ENCODE measurements at places on chromosomes 2 and 18. TPM values are rescaled to one million over a fixed set of nuclear protein-coding genes. Genes with fewer than 3 reads are reported as not detected.

DNA sequence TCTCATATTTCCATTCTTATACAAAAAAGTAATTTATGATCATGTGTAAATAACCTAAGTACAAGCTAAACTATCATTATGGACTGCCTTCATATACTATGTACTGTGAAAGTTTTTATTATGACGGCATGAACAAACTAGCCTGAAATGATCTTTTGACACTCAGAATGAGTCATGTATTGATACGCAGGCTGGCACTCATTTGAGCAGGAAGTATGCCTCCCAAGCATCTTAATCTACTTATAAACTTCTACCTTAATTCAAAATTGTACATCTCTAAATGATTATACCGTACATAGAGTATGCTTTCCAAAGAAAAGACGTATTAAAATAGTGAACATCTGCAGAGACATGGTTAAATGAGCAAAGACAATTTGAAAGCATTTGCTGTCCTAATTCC is 207.1 kb upstream of the SPOPL start:
- no peak overlapping the region for H3K4me3 ChIP-seq
- H3K27ac ChIP-seq = no peak overlapping the region
- H3K27me3 ChIP-seq = no peaks in the 10 kb centered on the region
- H3K36me3 ChIP-seq = no peaks in the 10 kb centered on the region
- no peaks in the 10 kb centered on the region for H3K4me1 ChIP-seq
- no peak for DNase-seq

NPPC gene
- not detected for total RNA-seq

DNA sequence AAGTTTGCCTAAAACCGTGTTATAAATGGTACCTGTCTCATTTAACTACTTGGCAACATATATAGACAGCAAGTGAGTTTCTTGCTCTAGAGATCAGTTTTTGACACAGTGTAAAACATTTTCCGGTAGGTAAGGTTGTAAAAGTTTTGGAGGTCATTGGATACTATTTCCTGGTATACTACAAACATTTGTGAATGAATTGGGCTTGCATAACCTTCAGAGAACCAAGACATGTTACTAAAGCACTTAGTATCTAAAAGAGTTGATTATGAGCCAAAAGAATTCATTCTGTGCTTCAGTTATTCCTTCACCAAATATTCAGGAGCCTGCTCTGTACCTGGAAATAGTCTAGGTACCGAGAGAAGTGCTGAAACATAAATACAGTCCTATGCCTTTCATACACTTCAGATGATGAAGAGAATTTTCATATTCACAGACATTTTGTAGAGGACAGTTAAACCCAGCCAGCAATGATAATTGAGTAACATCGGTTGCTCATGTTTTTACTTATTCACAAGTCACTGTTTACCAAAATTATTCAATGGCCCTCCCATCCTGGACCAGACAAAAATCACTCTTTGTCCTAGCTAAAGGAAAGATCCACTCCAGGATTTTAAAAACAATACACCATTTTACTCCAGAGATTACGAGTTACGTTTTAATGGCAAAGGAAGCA is 319.4 kb upstream of the RBMS1 start:
- no peak overlapping the region for H3K4me3 ChIP-seq
- no peaks in the 10 kb centered on the region for H3K27me3 ChIP-seq

- H3K4me3 ChIP-seq = no peak overlapping the region
- peak overlapping the region; percentile 37 for H3K27ac ChIP-seq
- no peak for DNase-seq
- no peaks in the 10 kb centered on the region for H3K27me3 ChIP-seq
- H3K4me1 ChIP-seq = peaks cover 5% of the 10 kb centered on the region
- no peaks in the 10 kb centered on the region for H3K36me3 ChIP-seq
These were observed 28.8 kb upstream of the TMEM37 start for GRCh38 chr2:119402645-119403560.

RAB6C gene
- 0.08 TPM for total RNA-seq

- H3K36me3 ChIP-seq = no peaks in the 10 kb centered on the region
- no peak overlapping the region for H3K4me3 ChIP-seq
- no peak overlapping the region for H3K27ac ChIP-seq
- DNase-seq = no peak
- peaks cover 17% of the 10 kb centered on the region for H3K4me1 ChIP-seq
- no peaks in the 10 kb centered on the region for H3K27me3 ChIP-seq
These were observed 317.9 kb upstream of the PKDCC start for GRCh38 chr2:41729800-41730364.

FABP1 gene
- 975 TPM for total RNA-seq

LYPD6 gene
- total RNA-seq = 0.42 TPM

DNA sequence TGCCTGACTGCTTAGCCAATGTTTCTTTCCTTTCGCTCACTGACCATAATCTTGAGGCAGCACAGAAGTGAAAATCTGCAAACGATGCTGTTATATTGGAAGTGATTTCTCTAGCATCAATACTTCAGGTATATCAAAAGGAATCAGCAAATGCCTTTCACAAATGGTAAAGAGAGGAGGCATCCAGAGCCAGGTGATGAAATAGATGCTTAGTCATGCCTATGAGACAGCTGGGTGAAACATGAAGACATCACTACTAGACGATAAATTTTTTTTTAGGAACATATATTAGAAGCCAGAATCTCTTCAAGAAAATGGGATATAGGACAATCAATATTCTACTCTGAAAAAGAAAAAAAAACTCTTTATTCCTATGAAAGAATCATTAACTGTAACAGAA is 249.2 kb upstream of the SLC39A10 start:
- no peaks in the 10 kb centered on the region for H3K27me3 ChIP-seq
- H3K4me1 ChIP-seq = no peaks in the 10 kb centered on the region
- no peak for DNase-seq
- H3K27ac ChIP-seq = no peak overlapping the region

C2orf72 gene
- total RNA-seq = 141 TPM
